ENCODE measurements at places on chromosomes 5 and 9.

- peak; percentile 63 for DNase-seq
These were observed at the start of gene ERGIC1 for GRCh38 chr5:172833686-172834414. Gene ERGIC1, plus strand, starts transcription at chr5:172834251. Its CDS starts 163 bp downstream, at chr5:172834414.

DNA sequence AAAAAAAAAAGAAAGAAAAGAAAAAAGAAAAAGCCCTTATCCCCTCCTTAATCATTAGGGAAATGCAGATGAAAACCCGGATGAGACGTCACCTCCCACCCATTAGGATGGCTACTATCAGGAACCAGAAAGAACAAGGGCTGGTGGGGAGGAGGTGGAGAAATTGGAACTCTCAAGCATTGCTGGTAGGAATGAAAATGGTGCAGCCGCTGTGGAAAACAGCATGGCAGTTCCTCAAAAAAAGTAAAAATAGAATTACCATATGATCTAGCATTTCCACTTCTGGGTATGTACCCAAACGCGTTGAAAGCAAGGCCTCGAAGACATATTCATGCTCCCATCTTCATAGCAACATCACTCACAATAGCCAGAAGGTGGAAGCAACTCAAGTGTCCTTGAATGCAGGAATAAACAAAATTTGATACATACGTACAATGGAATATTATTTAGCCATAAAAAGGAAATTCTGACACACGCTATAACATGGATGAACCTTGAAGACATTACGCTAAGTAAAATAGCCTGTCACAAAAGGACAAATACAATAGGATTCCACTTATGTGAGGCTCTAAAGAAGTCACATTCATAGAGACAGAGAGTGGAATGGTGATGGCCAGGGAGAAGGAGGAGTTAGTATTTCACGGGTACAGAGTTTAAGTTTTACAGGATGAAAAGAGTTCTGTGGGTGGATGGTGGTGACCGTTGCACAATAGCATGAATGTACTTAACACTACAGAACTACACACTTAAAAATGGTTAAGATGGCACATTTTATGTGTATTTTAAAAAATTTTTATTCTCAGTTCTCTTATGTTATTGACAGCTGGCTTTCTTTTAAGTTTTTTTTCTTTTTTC is 166.8 kb upstream of the IER5L start:
- DNase-seq, result no peak

GRCh38 chr5:145429170-145429569 is 406.0 kb downstream of the PRELID2 start:
- no peak for DNase-seq

- no peak for DNase-seq
These were observed 30.9 kb downstream of the YIPF5 start for GRCh38 chr5:144139586-144139985.

DNA sequence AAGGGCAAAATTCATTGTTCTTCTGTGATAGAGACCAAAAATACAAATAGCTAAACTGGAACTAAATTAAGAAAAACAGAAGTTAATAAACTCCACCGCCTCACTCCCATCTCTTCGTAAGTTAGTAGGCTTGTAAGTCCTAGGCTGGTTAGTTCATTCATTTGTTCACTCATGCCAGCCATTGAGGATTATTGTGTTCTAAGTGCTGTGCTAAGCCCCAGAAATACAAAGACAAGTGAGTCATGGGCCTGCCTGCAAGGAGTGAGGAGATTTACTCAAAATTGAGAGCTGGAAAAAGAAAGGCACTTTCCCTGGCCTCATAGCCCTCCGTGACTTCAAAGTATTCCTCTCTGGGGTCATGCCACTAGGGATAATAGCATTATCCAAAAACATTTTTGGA is 8.5 kb downstream of the DOCK8 start:
- DNase-seq, result no peak

DNA sequence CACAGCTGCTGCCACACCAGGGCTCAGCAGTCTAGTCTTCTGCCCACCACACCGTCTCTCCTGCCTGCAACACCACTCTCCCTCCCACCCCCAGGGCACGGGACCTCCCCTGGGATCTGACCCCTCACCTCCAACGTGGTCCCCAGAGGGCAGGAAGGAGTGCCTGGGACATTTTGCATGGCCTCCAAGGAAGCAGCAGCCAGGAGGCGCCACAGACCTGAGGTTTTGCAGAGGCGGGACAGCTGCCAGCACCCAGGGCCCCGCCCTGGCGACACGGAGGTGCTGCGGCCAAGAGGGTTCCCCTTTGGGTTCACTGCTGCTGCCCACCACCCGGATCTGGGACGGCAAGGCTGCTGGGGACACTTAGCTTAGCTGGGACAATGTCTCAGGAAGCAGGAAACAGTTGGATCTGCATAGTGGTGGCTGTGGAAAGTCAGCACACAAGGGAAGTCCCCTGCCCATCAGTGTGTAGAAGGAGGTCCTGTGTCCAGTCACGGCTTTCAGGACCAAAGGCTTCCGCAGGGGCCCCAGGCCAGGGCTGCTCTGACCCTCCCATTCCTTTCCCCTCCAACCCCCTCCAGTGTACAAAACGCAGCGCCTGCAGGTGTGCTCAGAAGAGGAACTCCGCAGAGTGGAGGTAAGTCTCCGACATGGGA is 13.8 kb downstream of the PROP1 start:
- DNase-seq, result peak; percentile 5

- DNase-seq, result no peak
These were observed 217.5 kb upstream of the S1PR3 start for GRCh38 chr9:88773627-88774244.

- DNase-seq, result no peak
These were observed 69.6 kb downstream of the CCDC171 start for GRCh38 chr9:15622318-15622971.

DNA sequence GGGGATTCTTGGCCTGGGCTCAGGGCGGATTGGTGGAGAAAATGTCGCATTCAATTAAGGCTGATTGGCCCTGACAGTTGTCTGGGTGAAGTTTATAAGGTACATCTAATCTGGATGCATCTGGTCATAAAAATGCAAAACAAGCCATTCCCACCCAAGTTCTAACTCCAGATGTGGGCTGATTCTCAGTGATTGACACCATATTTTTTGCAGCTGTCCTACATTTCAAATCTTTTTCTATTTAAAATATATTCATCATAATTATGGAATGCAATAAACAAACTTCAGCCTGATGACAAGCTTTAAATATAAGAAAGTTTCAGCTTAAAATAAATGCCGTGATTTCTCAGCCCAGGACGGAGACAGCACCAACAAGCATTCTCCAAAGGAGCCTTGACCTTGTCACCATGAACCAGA is 146.4 kb upstream of the SMIM23 start:
- DNase-seq, result no peak

- no peak for DNase-seq
These were observed 215.0 kb downstream of the FSTL4 start for GRCh38 chr5:133397348-133397747.

DNA sequence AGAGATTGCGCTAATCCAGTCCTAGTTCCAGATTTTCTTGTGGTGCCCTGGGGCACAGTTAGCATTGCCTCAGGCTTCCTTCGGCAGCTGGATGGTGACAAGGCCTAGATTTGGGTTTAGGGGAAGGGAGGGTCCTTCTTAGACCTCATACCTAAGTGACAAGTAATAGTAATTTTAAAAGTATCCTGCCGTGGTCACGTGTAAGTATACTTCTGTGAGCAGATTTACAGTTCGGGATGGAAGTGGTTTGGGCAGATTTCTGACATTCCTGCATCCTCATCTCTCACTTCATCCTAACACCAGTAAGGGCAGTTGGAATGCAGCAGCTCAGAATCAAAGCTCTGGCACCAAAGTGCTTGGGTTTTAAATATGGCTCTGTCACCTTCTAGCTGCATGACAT is 71.6 kb downstream of the LRRC70 start:
- DNase-seq, result no peak

DNA sequence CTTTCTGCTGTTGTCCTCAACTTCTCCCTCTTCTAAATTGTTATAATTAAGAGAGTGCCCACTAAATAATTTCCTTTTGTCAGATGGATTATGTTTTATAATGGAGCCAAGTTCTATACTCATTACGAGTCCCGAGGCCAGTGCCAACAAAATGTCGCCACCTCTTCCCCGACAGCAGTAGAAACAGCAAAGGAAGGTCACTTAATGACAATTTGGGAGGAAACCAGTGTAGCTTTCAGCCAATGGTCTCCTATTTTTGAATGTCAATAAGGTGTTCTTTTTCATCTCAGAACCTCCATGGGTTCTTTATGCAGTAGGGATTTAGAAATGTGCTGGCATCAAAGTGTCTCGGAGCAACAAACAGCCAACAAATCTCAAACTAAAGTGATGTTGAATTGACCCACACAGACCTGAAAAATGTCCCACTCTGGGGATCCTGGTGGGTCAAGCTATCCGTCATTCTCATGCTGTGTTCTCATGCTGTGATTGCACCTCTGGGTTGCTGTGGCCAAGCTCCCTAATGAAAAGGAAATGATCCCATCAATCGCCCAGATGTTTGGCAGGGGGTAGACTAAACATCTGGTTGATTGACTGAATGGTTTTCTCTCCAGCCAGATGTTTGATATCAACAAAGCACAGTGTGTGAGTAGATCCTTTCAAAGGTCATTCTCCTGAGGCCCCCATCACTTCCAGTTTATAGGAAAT is 291.9 kb downstream of the DMAC1 start:
- no peak for DNase-seq

DNA sequence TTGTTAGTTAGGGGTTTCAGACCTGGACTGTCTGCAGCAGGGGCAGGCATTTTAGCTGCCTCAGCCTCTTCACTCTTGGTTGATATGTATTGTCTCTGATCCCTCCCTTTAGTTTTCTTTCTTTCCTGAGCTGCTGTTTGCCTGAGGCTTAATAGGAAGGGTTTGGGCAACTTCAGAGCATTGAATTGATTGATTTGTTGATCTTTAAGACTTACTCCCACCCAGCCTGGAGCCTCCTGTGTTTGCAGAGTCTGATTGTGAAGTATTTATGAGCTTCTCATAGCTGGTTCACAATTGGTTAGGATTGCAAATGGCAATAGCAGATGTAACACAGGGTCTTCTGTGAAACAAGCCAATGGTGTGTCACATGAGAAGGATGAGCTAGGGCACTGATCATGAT is 671.8 kb upstream of the SEMA6A start:
- DNase-seq, result no peak

DNA sequence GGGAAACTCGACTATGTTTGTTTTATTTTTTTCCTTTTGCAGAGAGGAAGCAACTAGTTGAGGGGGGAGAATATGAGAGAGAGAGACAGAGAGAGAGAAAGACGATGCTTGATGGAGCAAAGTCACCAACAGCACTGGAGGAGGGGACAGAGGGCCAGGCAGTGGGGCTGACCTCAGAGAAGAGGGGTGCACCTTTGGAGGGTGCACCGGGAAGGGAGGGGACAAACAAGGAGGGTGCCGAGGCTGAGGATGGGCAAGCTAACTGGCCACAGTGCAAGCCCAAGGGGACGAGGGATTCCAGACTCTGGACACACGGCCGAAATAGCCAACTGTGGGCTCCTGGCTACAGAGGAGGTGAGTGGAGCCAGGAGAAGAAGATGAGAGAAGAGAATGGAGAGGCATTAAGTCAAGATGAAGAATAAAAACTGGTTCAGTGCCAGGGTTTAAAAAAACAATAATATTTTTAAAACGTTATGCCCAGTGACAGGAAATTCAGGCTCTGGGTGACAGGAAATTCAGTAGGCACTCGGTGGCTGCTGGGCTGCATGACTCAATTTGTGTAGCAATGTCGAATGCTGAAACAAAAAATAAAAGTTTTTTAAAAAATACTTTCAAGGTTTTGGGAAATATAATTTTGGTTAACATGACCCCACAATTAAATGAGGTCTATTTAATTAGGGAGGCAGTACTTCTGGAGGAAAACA is 13.3 kb upstream of the GLRX start:
- DNase-seq, result peak; percentile 33

DNA sequence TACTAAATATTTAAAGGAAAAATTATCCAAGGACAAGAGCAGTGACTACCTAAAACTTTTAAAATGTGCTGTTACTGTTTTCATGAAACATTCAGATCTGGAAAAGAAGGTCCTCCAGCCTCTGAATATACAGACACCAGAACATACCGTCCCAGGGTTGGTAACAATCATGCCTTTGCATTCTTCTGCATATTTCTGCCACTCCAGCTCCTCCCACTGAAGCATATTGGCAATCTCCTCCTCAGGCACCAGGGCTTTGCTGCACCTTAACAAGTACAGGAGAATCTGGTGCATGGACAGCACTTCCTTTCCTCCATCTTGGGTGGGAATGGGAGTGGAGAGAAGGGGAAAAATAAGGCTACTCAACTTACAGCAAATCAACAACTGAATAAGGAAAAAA is 60.0 kb downstream of the DROSHA start:
- DNase-seq, result no peak

DNA sequence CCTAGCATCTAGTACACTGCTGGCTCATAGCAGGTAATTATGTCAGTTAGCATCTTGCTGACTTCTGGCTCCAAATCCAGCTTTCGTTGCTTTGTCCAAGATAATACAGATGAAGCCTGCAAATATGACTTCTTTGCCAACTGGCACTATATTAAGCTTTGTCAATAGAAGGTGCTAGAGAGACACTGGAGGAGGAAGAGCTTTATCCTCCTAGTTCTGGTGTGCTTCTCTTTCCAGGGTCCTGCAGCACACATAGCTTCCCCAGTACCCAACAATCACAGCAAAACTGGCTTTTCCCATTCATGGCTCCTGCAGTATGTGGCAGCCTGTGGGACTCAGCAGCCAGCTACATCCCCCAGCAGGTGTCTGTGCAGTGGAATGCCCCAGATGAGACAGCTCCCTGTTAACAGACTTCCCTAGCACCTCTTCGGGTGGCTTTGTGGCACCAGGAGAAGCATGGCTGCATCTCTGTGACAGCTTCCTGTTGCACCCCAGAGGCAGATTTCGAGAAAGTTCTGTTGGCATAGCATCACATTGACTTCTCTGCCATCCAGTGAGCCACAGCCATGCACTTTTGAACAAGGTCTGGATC is 147.8 kb downstream of the OXCT1 start:
- DNase-seq, result no peak

DNA sequence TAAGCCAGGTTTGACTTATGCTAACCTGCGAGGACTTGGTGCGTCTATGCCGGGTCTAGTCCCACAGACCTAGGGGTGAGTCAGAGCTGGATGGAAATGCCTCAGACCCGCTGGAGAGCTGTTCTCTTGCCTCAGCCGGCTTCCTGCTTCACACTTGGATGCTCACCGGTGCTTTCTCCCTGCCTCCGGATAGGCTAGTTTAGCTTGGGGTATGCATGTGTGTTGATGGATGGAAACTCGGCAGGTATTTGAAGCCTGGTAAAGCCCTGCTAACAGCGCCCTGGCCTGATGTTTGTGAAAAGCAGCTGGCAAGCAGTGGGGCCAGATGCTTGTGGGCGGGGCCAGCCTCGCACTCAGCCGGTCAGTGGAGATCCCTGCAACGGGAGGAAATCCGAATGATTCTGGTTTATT is 29.3 kb downstream of the PRRC2B start:
- no peak for DNase-seq

- DNase-seq, result peak; percentile 42
These were observed 6.7 kb upstream of the SFXN1 start for GRCh38 chr5:175471628-175472027.

- no peak for DNase-seq
These were observed 50.9 kb upstream of the SARDH start for GRCh38 chr9:133788819-133789717.

- DNase-seq, result no peak
These were observed 14.2 kb upstream of the CCDC180 start for GRCh38 chr9:97293207-97293721.

All from CD4-positive, alpha-beta memory T cell (primary cell).